Fibroblast of skin of scalp (primary cell): ENCODE measurements at places on chromosomes 1 and 21.
A peak's percentile ranks its signal among the peaks of the same experiment; 100 is the strongest.

DNA sequence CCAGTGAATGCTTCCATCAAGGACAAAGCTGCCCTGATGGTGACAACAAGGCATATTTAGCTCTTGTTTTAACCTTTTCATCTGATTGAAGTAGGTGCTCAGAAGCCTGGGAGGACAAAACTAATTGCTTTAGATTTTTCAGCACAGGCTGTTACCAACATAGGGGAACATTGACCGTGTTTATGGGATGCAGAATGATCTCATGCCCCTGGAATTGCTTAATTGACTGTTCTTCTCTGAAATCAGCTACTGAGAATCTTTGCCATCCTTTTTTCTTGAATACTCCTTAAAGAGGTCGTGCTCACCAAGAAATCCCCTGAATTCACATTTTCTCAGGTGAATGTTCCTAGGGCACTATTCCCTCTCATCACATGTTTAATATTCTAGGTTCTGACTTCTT lies 95.9 kb upstream of the CCDC190 start:
- no peak for DNase-seq

DNA sequence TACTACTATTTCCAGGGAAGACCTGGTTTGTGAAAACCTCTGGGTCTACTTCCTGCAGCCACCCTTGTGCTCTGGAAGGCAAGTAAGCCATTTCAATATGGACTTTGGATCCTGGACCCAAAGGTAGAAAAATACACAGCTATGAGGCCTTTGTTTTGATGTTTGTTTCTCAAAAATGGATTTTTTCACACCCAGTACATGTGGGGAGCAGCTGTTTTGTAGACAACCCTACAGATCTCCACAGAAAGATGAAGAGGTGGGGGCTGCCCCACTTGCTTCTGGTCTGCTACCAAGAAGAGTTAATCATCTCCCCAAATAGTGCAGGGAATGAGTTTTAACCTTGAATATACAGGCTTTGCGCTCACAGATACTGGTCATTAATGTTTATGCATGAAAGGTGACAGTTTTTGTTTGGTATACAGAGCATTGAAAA lies 29.2 kb downstream of the ZNF281 start:
- no peak for DNase-seq

DNA sequence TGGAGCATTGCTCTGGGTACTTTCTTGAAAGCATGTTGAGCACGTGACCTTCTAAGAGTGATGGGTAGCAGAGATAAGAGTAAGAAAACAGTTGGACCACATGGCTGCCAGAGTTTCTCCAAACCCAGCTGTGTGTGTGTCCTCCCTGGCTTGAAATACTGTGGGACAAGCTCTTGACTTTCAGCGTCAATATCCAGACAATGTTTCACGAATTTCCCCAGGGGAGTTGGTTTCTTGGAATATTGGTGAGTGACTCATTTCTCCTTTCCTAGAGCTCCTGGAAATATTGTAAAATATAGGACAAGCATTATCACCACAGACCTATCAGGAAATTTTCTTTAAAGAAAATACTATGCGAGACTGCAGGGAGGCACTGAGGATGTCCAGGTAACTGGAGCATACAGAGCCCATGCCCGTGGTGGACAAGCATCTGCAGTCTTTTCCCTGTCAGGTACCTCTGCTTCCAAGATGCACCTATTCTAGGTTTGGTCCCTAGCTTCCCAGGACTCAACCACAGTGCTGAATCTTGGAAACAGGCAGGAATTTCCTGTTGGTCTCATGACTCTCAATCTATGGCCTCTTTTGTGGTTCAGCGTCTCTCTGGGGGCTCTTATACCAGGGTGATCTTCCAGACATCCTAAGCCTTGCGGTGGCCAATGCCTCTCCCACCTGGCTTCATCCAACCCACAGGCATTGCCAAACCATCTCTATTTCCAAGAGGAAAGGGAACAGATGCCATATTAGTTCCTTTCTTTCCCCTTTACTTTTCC lies 67.4 kb downstream of the KCNJ6 start:
- DNase-seq, result peak; percentile 91

DNA sequence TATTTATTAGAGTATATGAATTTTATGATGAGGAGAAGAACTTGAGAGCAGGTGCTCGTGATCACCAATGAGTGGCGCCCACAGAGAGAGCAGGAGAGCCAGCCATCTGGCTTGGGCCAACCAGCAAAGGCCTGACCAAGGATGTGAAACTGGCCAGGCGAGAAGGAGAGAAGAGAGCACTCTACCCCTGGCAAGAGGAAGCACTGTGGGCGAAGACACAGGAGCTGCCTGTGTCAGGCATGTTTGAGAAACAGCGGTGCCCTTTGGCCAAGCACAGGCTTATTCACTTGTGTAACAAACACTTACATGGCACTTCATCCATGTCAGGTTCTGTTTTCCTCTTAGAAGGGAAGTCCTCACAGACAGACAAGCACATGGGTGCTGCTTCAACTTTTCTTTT lies 4.2 kb upstream of the SIPA1L2 start:
- no peak for DNase-seq

- DNase-seq, result peak; percentile 22
Observed at GRCh38 chr1:6386371-6386949, 7.1 kb downstream of the ACOT7 start.

DNA sequence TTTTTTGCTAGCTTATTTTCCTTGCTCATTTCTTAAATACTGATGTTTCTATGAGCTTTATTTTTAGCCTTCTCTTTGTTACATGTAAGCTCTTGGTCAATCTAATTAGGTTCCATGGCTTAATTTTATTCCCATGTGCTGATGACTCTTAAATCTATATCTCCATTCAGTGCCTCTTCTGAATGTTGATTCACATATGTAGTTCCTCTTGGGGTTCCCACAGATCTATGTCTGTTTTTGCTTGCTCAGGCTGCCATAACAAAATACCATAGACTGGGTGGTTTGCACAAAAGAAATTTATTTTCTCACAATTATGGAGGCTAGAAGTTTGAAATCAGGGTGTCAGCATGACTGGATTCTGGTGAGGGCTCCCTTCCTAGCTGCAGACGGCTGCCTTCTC lies 58.3 kb upstream of the PLA2G4A start:
- no peak for DNase-seq

DNA sequence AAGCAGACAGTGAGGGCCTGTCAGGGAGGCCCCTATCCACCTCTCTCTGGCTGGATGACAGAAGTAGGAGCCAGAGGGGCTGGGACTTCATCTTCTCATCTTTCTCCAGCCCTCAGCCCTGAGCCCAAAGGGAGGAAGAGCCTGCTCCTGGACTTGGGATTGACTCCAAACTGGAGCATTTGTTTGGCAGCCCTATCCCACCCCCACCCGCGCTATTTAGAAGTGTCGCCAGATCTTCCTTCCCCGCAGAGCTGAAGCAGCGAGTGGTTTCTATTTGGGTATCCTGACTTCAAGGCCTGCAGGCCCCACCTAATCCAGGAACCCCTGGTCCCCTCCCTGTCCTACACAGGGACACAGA lies 9.6 kb downstream of the NES start:
- peak; percentile 58 for DNase-seq

- DNase-seq, result peak; percentile 22
Observed at GRCh38 chr1:220347654-220348175, 75.5 kb upstream of the RAB3GAP2 start.

DNA sequence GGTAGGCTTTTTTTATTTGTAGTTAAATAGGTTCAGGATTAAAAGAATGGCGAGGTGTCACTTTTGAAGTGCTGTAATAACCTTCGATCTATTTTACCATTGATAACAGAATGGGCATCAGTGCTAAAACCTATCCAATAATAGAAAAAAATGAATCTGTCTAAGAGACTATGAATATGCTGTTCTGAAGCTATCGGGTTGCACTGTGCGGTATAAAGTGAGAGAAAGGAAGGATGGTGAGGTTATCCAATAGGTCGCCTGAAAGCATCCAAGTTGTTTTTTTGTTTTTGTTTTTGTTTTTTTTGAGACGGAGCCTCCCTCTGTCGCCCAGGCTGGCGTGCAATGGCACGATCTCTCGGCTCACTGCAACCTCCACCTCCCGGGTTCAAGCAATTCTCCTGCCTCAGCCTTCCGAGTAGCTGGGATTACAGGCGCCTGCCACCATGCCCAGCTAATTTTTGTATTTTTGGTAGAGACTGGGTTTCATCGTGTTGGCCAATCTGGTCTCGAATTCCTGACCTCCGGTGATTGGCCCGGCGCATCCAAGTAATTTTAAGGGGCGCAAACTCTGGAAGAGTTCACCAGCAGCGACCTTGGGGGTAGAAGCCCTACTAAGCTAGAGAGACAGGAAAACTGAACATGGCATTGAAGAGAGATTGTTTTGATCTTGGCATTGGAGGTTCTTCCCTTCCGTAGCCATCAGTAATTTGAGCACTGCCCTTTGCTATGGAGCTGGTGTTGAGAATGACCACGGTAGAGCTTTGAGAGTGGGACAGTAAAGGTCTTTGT lies 8.7 kb upstream of the MDM4 start:
- peak; percentile 83 for DNase-seq

GRCh38 chr1:108686614-108687313 lies 5.3 kb upstream of the PRPF38B start:
- peak; percentile 74 for DNase-seq

DNA sequence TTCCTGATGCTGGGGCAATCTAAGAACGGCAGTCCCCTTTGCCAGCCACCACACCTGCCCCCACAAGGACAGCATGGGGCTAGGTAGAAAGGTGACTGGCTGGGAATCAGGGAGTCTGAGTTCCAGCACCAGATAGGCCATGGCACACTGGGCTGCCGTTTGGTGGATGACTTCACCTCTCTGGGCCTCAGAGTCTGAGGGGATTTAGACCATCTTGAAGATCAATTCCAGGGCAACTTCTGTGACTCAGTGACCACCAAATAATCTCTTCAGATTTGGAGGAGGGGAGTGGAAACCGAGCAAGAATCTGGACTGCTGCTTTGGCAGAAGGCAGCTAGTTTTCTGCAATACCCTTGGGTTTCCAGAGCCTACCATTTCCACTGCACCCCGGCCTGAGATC lies 92.1 kb upstream of the EDN2 start:
- peak; percentile 57 for DNase-seq

GRCh38 chr21:37644636-37645035 lies 271.6 kb downstream of the KCNJ6 start:
- no peak for DNase-seq

DNA sequence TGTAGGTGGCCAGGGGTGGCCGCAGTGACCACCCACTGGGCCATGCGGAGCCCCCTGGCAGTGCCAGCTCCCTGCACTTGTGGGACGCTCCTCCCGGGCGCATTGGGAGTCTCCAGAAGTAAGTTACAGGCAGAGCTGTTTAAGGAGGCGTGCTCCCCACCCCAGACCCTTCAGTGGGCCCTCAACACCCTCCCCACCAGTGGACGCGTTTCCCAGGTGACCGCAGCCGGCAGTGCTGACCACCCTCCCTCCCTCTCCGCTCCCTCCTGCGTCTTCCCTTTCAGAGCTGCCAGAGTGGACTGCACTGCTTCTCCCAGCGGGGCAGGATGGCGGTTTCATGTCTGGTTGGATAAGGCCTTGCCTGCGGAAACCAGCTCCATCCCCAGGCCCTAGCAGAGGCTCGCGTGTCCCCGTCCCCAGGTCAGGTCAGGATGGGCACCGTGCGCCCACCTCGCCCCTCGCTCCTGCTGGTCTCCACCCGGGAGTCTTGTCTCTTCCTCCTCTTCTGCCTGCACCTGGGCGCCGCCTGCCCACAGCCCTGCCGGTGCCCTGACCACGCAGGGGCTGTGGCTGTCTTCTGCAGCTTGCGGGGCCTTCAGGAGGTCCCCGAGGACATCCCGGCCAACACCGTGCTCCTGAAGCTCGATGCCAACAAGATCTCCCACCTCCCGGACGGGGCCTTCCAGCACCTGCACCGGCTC lies 1.1 kb downstream of the LRRC3 start:
- no peak for DNase-seq

DNA sequence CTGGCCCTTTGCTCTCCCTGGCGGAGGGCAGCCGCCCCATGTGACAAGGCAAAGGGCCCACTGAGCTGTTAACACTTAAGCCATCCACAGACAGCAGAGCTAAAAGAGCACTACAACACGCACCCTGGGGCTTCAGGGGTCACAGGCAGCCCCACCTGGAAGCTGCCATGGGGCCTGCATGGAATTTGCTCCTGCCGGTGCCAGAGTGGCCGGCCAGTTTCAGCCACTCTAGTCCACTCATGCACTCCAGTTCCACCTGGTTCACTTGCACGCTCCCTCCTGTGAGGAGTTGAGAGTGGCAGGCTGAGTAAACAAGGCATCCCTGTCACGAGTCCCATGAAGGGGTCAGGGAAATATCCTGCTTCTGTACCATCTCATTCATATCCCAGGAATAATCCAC lies 55.3 kb downstream of the RIMS3 start:
- no peak for DNase-seq

GRCh38 chr1:226642421-226642820 lies 93.9 kb downstream of the STUM start:
- DNase-seq, result no peak

- DNase-seq, result no peak
Observed at GRCh38 chr1:229623225-229623624, 2.7 kb downstream of the TAF5L start.

GRCh38 chr1:35888255-35888654 lies 5.2 kb downstream of the AGO1 start:
- no peak for DNase-seq

DNA sequence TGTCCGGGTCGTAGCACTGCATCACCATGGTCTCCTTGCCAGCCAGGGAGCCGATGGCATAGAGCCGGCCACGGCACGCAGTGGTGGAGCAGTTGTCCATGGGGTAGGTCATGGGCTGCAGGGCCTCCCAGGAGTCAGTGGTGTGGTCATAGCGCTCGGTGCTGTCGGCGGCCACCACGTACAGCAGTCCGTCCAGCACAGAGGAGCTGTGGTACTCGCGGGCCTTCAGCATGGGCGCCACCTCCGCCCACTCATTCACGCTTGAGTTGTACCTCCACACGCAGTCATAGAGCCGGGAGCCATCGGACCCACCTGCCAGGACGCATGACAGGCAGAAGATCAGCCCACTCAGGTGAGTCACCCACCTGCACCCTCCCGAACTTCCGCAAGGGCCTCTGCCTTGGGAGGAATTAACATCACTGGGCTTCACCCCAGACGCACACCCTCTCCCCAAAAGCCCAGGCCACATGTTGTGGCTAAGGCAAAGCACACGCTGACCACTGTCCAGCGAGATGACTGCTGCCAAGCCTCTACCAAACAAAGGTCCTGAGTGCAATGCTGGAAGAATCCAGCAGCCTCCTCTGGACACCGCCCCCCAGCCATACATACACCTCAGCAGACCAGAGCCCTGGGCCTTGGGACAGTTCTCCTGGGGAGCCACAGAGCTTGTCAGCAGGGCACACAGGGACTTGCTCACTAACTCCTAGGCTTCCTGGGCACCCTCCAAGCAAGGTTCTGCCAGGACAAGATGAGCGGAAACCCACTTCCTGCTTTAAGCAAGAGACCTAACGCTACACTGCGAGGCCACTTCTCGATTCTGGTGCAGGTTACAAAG lies 3.3 kb downstream of the KLHL21 start:
- no peak for DNase-seq

- DNase-seq, result peak; percentile 38
Observed at GRCh38 chr1:88376421-88376820, 307.7 kb upstream of the PKN2 start.

DNA sequence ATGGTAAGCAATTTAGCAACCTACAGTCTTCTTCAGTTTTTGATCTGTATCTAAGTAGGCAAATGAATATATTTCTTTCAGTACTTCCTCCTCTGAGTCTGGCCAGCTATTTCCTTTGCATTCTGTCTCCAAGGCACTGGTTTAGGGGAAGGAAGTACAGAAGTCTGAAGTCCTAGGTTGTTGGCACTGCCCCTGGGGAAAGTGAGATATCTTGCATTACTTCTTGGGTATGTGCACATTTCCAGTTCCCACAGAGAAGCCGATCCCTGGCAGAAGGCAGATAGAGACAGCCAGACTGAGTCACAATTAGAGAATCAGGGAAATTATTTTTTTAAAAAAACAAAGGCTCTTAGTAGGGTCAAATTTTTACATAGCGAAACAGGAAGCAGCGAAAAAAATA lies 98.8 kb downstream of the RASAL2 start:
- peak; percentile 76 for DNase-seq
